ENCODE measurements at places on chromosomes 16 and 17.

DNA sequence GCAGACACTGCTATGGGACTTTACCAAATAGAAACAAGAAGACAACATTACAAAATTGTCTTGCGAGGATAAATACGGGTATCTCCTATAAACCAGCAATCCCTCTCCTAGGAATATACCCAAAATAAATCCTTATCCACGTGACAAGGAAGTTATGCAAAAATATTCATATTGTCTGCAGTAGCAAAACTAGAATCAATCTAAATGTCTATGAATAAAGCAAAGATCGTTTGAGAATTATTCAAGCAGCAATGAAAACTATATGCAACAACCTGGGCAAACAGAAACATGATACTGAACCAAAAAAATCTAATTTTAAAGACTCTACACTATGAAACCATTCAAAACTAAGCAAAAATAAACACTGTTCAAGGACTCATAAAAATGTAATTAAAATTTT is 9.2 kb downstream of the LUC7L start:
- no peak for DNase-seq

GRCh38 chr17:70499067-70499786 is 329.9 kb downstream of the KCNJ2 start:
- DNase-seq: no peak

DNA sequence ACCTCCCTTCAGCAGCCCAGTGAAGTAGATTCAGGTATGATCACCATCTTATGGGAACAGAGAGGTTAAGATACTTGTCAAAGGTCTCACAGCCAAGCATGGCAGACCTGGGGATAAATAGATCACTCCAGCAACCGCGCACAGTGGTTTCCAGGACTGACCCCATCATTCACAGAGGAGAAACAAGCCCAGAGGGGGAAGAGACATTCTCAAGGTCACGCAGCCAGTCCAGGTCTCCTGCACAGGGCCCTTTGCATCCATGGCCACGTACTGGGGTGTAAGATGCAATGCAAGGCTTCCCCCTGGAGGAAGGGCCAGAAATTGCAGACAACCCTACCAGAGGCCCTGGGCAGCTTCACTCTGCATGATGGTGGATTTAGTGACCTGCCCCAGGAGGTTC is 19.9 kb downstream of the TLE7 start:
- no peak for DNase-seq

GRCh38 chr16:4886151-4886550 is 38.9 kb downstream of the UBN1 start:
- no peak for DNase-seq

DNA sequence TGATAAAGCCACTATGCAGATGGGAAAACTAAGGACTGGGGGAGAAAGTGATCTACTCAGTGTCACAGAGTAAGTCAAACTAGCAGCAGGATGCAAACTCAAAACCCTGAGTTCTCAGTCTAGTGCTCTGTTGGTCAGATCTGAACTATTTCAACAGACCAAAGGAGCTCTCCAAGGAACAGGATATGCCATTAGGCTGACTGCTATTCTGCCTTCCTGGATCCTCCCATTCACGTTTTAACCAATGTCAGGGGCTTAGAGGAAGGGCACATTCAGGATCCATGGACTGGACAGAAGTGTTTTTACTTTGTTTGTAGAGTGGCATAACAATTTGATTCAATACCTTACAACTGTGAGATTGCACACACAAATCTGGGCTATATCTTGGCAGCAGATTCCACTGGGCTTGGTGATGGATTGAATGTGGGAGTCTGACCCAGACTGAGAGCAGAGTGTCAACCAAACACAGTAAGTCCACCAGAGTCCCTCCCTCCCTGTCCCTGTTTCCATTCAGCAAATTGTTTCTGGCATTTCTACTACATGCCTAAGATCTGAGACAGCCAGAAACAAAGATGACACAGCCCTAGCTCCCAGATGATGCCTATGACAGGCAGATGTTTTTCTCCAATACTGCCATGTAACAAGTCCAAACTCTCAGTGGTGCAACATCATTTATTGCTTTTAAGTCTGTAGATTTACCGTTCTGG is 337.8 kb upstream of the CDH5 start:
- peak; percentile 47 for DNase-seq

GRCh38 chr17:72167593-72167992 is 46.8 kb downstream of the SOX9 start:
- DNase-seq: no peak

- DNase-seq: no peak
Observed at GRCh38 chr17:7468290-7468689, 11.1 kb downstream of the ZBTB4 start.

DNA sequence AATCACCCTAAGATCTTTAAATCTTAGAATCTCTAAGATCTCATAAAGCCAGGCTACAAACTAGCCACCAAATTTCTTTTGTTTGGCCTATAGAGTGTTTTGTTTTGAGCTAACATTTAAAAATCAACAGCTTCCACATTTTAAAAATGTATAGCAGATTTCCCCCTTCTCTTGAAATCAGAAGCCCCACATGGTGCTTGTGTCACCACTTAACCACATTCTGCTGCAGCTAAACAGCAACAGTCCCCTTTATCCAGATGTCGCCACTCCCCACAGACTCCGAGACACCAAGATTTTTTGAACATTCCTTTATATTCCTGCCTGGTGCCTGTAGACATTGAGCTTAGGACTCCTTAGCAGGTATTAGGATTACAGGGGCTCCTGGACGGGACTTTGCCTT is 16.0 kb downstream of the GUCY2D start:
- no peak for DNase-seq

DNA sequence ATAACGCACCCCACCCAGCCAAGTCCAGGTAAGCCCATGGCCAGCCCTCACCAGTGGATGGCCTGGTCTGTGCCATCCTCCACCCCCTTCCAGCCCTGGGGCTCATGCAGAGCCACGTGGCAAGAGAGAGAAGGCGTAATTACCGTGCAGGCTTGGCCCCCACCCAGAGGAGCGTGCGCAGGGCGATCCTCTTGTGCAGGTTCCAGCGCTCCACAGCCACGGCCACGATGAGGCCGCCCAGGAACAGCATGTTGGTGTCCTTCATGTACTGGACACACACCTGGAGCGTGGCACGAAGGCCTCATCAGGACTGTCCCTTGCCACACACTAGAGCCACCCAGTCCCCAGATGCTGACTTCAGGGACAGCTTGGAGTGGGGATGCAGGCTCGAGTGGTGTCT is 6.7 kb downstream of the SLC13A5 start:
- DNase-seq: no peak

DNA sequence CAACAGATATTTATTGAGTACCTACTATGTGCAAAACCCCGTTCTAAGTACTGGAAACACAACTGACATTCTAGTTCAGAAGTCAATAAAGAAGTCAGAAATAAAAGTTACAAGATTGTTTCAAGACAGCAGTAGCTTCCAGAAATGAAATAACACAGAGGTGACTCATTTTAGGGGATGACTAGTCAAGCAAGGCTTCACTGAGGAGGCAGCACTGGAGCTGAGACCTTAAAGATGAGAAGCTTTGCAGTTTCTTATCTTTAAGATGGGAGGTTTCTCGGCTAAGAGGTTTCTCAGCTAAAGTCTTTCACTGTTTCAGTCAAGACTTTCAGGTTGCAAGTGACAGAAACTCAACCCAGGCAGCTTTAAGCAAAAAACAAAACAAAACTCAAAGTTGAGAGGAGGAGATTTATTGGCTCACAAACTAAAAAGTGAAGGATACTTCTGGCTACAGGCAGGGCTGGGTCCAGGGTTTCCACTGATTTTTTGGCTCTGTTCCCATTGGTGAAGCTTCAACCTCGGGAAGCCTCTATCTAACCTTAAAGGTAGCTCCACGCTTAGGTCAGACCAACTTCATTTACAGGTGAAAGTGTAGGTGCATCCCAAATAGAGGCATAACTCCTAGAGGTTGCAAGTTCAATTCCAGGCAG is 7.4 kb upstream of the MMP2 start:
- peak; percentile 77 for DNase-seq

GRCh38 chr17:17515934-17516930 is 20.0 kb upstream of the RASD1 start:
- peak; percentile 61 for DNase-seq

DNA sequence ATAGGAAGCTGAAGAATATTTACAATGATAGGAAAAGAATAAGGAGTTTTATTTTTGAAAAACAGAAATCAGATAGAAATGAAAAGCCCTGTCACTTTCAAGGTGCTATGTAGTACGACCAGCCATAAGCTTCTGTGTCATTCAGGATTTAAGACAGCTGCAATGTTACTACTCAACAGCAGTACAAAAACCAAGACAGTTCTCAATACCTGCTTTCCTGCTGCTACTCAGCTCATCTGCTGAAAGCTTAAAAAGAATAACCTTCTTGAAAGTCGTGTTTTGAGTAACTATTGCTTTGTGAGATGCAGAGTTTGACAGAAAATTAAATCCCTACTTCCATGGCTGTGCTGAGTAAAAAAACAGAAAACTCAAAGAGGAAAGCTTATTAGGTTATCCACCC is 8.7 kb downstream of the GRB2 start:
- no peak for DNase-seq

- DNase-seq: no peak
Observed at GRCh38 chr17:82370471-82371332, 863 bp upstream of the UTS2R start.

- no peak for DNase-seq
Observed at GRCh38 chr17:2366747-2367494, 29.6 kb downstream of the SGSM2 start.

GRCh38 chr17:36999471-36999870 is 50.7 kb downstream of the AATF start:
- no peak for DNase-seq

DNA sequence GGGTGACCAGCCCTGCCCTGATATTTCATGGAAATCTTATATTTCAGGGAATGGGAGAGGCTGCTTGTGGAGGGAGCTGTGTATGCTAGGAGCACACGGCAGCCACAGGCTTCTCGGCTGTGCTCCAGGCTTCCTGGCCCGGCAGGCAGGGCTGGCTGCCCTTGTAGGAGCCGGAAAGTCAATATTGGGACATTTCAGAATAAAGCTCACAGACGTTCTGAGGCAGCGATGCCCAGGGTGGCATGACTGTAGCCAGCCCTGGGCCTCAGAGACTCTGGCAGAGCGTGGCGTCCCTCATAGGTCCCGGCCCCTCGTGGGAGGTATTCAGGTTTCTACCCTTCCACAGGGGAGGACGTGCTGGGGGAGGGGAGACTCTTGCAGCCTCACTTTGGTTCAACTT is 65.7 kb downstream of the BANP start:
- DNase-seq: no peak

GRCh38 chr17:10600571-10600970 is 51.1 kb upstream of the MYH2 start:
- DNase-seq: peak; percentile 84

- DNase-seq: peak; percentile 20
Observed at GRCh38 chr17:27919079-27919478, 25.9 kb upstream of the LYRM9 start.

DNA sequence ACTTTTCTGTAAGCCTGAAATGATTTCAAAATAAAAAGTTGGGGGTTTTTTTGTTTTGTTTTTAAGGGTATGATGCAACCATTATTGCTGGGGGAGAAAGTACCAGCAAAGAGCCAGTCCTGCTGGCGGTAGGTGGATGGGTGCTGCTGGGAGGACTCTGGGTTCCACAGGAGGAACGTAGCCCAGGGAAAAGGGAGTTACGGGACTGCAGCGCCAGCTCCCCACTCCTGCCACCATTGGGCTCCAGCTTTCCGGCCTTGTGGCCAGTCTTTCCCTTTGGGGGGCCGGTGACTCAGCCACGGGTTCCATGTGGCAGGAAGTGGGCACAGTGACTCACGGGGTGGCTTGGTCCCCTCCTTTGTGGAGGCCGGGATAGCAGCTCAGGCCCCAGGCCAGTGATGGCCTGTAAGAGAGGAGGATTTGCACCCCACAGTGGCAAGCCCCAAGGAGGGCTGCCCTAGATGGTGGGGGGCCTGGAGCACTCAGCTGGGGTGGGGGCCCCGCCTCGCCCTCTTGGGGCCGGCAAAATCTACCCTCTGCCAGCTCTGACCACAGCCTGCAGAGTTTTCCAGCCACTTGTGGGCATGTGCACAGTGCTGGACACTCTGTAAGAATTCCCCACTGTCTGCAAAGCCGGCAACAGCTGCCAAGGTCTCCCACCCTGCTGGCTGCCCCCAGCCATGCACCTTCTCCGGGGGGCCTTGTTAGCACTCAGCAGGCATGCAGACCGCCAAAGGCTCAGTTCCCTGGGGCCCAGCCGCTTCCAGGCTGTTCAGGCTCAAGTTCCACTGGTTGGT is 30.4 kb downstream of the SOCS3 start:
- DNase-seq: peak; percentile 97

GRCh38 chr17:77049440-77049839 is 91.3 kb upstream of the SEC14L1 start:
- DNase-seq: peak; percentile 47

- DNase-seq: no peak
Observed at GRCh38 chr16:47058295-47059086, 85.0 kb upstream of the DNAJA2 start.

DNA sequence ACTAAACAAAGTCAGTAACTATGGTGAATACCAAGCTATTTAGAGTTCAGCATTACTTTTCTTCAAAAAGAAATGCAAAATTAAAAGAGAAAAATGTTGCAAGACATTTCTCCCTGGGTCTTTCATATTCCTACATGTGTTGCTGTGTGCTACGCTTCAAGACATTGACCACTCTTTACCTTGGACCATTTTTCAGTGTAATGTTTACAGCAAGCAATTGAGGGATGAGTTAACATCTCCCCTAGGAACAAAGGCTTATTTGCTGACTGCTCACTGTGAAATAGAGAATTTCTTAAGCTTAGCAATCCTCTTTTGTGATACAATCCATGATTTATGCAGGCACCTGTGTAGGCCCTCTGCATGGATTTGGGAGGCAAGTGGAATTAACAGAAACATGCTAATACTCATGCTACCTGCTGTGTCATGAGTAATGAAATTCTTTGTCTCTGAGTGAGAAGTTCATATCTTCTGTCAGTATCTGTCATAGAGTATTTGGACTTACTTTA is 1202.9 kb upstream of the CDH8 start:
- no peak for DNase-seq

GRCh38 chr16:27795992-27796614 is 246.2 kb downstream of the KATNIP start:
- DNase-seq: peak; percentile 51

DNA sequence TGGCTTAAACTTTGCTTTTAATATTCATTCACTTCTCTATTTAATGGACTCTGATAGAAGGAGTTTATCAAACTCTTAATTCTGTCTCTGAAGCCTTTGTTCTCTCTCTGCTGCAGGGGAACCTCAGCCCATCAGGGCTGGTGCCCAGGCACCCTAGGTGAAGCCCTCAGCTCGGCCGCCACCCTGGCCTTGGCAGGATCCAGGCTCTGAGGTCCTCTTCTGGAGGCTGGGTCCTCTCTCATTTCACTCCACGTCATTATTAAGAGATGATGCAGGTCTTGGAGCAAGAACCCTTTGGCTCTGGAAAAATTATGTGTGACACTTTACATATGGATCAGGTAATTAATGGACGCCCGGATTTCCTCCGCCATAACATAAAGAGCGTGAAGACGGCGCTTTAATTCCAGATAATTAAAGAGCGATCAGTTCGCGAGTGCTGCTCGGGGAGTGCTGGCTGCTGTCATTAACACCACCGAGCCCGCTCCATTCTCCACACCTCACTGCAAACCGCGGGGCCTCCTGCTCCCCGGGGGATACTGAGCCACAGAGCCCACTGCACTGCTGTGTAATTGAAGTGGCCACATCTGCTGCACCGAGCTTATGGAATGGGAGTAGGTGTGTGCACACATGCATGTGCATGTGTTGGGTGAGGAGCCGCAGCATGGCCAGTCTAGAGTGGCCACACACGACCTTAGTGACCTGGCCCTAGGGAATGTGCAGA is 259.4 kb upstream of the TNRC6C start:
- DNase-seq: no peak
